ENCODE measurements at places on chromosomes 13 and 19. TPM values are rescaled to one million over a fixed set of nuclear protein-coding genes. Genes with fewer than 3 reads are reported as not detected.

GRCh38 chr13:61728471-61728870 lies 312.8 kb upstream of the PCDH20 start:
- DNase-seq: no peak

GRCh38 chr13:110470272-110471009 lies 91.1 kb downstream of the RAB20 start:
- no peak for DNase-seq

- peak; percentile 87 for DNase-seq
Observed at GRCh38 chr13:51797664-51798488, 6.1 kb downstream of the DHRS12 start.

GRCh38 chr19:5369962-5370367 lies 29.4 kb upstream of the PTPRS start:
- DNase-seq: peak; percentile 32

DNA sequence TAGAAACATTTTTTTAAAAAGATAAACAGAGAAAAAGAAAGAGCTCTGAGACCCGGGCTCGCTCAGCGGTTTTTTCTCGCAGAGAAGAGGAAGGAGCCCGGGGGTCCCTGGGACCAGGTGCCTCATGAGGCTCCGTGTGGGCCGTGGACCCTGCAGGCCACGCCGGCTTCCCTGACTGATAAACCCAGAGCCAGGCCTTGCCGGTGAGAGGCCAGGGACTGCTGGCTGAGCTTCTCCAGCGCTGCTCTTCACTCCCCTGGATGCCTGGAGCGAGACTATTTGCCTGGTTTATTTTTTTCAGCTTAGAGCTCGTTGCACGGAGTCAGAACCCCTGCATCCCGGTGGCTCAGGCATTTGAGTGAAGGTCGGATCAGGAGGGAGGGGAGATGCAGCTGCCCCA lies 53.4 kb upstream of the F7 start:
- no peak for DNase-seq

DNA sequence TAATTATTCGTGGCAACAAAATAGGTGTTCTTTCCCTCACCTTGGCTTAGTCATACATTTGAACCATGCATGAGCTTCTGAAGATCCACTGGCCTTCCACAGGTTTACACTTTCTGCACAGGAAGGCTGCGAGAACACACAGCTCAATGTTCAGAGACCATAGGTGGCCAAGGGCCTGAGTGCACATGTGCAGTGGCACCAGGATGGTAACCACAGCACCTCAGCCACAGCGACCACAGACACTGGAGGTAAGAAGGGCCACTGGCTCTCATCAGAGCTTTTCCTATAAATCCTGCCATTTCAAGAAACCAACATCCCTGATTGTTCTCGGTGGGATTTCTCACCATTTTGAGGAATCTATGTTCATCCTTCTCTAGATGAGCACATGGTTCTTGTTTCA lies 1.6 kb downstream of the DCLK1 start:
- no peak for DNase-seq

The ACER1 gene
- total RNA-seq: not detected

The TMEM221 gene
- total RNA-seq: not detected

The DMKN gene
- total RNA-seq: 7.0 TPM

All from HT-29 (cell line).